ENCODE measurements at places on chromosomes 6 and 20.

- no peak for DNase-seq
Measured at GRCh38 chr20:9427430-9428291, 86.7 kb upstream of the LAMP5 start.

DNA sequence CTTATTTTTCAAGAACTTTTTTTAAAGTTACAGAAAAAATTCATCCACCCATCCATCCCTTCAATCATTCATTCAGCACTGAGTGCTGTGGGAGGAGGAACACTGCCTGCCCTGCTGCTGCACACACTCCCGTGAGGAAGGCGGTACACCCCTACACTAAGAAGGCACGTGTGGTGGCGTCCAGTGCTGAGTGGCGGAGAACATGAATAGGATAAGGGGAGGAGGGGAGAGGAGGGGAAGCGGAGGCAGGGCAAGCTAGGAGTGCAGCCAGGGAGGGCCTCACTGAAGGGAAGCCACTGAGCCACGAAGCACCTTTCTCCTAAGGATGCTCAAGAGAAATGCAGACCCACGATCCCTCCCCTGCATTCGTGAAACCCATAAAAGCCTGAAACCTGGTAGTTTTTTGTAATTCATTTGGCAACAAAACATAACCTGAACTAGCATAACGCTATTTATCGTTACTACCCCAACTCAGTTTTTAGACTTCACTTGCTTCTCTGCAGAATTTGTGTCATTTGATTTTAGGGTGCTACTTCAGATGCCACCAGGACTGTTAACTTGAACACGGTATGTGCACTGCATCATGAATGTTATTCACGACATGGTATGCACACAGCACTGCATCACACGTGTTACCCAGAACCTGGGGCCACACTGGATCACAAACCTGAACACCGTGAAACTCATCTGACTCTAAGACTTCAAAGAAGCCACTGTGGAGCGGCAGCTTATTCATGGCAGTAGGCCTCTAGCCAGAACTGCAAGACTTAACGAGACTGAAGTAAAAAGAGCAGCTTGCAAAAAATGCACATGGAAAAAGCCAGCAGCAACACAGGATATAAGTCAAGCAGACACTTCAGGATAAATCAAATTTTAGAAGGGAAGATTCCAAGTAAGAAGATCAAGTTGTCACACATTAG is 3.5 kb downstream of the RNASET2 start:
- no peak for DNase-seq

GRCh38 chr6:48713612-48714011 is 602.6 kb upstream of the PTCHD4 start:
- no peak for DNase-seq

- DNase-seq: no peak
Measured at GRCh38 chr20:62219992-62220665, at the start of gene HRH3. Gene HRH3, minus strand, starts transcription at chr20:62220278. Its CDS starts 308 bp downstream, at chr20:62219970.

DNA sequence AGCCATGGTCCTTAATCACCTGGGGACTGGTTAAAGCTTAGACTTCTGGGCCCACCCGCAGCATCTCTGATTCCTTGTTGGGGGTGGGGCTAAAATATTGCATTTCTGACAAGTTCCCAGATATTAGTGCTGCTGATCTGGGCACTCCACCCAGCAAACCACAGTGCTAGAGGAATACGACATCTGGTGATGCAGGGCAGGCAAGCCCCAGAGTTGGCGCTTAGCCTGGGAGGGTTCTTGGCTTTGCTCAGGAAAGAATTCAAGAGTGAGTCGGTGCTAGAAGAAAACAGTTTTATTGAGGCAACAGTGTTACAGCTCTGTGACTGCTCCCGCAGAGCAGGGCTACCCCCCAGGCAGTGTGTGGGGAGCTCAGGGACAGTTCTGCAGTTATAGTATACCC is 210.7 kb downstream of the TFAP2C start:
- DNase-seq: no peak
